ENCODE measurements at places on chromosomes 11 and 22. TPM values are rescaled to one million over a fixed set of nuclear protein-coding genes. Genes with fewer than 3 reads are reported as not detected.

MUC5AC gene
- not detected for total RNA-seq

DRICH1 gene
- total RNA-seq, result 0.54 TPM

UQCR10 gene
- total RNA-seq, result 155 TPM

NAALAD2 gene
- total RNA-seq, result 11.4 TPM

GRCh38 chr11:15075162-15075526 lies 1.8 kb downstream of the CALCB start:
- peaks cover 31% of the 10 kb centered on the region for H3K27me3 ChIP-seq
- H3K4me1 ChIP-seq, result no peaks in the 10 kb centered on the region
- no peak overlapping the region for H3K4me3 ChIP-seq
- H3K36me3 ChIP-seq, result no peaks in the 10 kb centered on the region

DNA sequence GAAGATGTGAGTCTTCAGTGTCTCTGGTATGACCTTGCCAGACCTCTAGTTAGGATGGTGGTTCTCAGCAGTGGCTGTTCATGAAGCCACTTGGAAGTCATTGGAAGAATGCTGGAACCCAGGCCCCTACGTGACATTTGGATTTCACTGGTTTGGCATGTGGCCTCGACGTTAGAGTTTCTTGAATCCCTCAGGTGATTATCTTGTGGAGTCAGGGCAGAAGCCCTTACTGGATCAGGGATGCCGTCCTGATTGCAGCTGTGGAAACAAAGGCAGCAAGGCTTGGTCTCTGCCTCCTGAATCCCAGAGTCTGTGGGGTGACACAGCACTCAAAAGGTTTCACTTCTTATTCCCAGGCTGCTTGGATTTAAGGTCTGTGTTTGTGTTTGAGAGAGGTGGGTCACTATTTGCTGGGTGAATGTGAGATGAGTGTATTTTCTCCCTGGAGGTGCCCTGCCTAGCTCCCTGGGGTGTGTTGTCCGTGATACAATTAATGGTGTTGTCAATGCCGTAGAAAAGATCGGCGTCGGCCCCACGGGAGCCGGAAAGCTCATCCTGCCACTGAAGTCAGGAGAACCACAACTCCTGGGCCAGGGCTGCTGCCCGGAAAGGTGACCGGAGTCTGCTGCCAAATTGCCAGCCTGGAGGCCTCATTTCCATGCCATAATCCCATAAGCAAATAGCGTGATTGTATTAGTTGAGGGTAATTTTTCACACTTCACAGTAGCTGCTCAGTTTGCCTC lies 939.0 kb downstream of the BRD1 start:
- H3K36me3 ChIP-seq, result no peaks in the 10 kb centered on the region
- H3K27ac ChIP-seq, result no peak overlapping the region
- no peaks in the 10 kb centered on the region for H3K4me1 ChIP-seq

- peaks cover 29% of the 10 kb centered on the region for H3K36me3 ChIP-seq
- H3K27me3 ChIP-seq, result no peaks in the 10 kb centered on the region
- H3K4me1 ChIP-seq, result peaks cover 12% of the 10 kb centered on the region
- peak overlapping the region; percentile 30 for H3K27ac ChIP-seq
- DNase-seq, result peak; percentile 39
Measured at GRCh38 chr22:37932821-37933578, 20.4 kb downstream of the C22orf23 start.

DNA sequence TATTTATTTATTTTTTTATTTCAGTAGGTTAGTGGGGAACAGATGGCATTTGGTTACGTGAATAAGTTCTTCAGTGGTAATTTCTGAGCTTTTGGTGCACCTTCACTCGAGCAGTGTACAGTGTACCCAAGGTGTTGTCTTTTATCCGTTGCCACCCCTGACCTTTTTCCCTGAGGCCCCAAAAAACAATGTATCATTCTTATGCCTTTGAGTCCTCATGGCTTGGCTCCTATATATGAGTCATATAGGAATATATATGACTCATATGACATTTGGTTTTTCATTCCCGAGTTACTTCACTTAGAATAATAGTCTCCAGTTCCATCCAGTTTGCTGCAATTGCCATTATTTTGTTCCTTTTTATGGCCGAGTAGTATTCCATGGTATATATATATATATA lies 763.9 kb downstream of the NTM start:
- no peak for DNase-seq
- H3K27ac ChIP-seq, result no peak overlapping the region
- H3K36me3 ChIP-seq, result no peaks in the 10 kb centered on the region
- H3K27me3 ChIP-seq, result no peaks in the 10 kb centered on the region

DNA sequence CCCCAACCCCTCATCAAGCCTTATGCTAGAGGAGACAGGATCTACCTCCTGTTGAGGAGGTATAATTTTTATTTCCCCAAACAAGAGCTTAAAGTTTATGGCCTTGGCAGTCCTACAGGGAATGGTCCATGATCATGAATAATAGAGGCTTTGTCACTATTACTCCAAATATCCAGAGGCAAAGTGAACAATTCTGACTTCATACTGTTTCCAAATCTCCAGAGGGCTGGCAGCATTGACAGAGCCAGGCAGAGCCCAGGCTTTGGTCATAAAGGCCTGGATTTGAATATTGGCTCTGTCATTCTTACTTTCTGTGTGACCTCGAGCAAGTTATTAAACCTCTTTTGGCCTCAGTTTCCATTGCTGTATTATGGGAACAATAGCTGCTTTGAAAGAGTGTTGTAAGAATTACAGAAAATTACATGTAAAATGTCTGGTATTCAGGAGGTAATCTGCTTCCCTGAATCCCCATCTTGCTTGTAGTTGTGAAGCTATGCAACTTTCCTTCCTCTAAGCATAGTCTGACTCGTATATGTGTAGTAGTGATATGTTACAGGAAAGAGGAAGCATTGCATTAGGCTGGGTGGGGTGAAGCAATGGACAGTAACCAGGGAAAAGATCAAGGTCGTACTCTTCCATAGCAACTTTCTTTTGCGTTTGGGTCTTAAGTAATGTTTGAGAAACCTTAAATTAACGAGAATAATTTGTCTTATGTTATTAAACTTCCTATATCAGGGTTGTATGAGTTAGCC lies 88.8 kb downstream of the CD44 start:
- DNase-seq, result peak; percentile 26
- no peaks in the 10 kb centered on the region for H3K36me3 ChIP-seq
- H3K27ac ChIP-seq, result no peak overlapping the region
- peaks cover 8% of the 10 kb centered on the region for H3K4me1 ChIP-seq
- H3K4me3 ChIP-seq, result no peak overlapping the region
- no peaks in the 10 kb centered on the region for H3K27me3 ChIP-seq

- no peak overlapping the region for H3K4me3 ChIP-seq
- H3K4me1 ChIP-seq, result no peaks in the 10 kb centered on the region
- no peak overlapping the region for H3K27ac ChIP-seq
- no peaks in the 10 kb centered on the region for H3K36me3 ChIP-seq
- no peak for DNase-seq
Measured at GRCh38 chr22:44225091-44225689, 44.5 kb downstream of the PARVG start.

GRCh38 chr22:17579535-17579981 lies 16.3 kb downstream of the SLC25A18 start:
- no peak for DNase-seq
- H3K4me1 ChIP-seq, result no peaks in the 10 kb centered on the region
- H3K4me3 ChIP-seq, result no peak overlapping the region
